ENCODE measurements at places on chromosomes 3 and 15. TPM values are rescaled to one million over a fixed set of nuclear protein-coding genes. Genes with fewer than 3 reads are reported as not detected.
A peak's percentile ranks its signal among the peaks of the same experiment; 100 is the strongest.

DNA sequence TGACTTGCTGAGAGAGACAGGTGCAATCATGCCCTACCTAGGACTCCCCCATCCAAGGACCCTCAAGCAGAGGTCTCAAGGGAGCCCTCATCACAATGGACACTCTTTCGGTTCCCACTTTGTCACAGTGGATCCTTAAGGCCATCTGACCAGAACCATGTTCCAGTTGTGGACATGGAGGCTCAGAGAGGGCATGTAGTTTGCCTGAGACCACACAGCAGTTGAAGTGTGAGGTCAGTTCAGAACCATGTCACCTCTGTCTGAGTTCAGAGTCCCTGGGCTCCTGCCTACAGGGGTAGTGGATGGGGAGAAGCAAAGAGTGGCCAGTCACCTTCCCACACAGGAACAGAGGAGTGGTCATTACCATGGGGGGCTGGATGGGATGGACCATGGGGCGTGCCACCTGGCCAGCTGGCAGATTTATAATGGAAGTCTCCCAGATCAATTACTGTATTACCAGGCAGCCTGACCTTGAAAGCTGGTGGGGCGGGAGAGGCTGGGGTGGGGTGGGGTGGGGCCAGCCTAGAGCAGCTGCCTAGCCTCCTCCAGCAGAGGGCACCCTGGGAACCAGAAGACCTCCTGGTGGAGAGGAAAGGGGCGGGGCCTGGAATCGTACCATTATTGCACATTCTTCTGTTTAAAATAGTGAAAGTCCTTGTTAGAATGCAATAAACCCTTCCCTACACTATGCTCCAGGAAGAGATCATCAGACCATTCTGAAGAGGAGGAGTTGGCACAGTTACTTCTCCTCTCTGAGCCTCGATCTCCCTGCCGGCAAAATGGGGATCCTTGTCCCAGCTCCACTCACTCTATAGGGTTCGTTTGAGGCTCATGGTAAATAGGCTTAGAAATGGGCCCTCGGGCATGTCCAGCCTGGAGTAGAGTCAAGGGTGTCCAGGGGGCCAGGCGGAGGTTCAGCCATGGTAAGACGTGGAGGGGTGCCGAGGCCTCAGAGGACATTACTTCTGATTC lies 26.9 kb upstream of the LINGO1 start:
- no peaks in the 10 kb centered on the region for H3K4me1 ChIP-seq
- no peak for DNase-seq
- H3K27ac ChIP-seq: no peak overlapping the region
- no peaks in the 10 kb centered on the region for H3K36me3 ChIP-seq
- no peak overlapping the region for H3K4me3 ChIP-seq

DNA sequence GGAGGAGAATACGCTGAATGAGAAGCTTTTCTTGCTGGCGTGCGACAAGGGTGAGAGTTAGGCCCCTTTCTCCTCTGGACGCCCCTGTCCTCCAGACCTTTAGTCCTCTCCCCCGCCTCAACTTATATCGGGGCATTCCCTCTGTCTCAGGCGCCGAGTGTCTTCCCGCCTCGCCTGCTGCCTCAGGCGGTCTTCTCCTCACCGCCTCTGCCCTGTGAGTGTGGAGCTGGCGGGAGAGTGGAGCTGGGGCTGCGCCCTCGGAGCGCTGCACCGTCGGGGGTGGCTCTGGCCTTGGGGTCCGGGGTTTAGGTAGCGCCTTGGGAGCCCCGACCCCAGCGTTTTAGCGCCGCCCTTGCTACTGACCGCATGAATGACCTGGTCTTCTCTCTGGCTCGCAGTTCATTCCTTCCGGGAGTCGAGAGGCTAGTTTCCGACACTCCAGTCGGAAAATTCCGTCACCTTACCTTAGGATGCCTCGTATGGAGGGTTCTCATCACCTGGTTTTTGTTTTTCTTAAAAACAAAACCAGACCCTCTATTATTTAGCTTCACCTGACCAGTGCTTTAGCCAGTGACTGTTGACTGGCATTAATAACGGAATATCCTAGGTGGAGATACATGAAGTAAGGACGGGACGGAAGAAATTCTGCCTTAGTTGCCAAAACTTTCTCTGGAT lies 985 bp downstream of the TRPC1 start:
- DNase-seq: no peak
- H3K36me3 ChIP-seq: no peaks in the 10 kb centered on the region
- H3K4me1 ChIP-seq: peaks cover 8% of the 10 kb centered on the region
- no peak overlapping the region for H3K27ac ChIP-seq

DNA sequence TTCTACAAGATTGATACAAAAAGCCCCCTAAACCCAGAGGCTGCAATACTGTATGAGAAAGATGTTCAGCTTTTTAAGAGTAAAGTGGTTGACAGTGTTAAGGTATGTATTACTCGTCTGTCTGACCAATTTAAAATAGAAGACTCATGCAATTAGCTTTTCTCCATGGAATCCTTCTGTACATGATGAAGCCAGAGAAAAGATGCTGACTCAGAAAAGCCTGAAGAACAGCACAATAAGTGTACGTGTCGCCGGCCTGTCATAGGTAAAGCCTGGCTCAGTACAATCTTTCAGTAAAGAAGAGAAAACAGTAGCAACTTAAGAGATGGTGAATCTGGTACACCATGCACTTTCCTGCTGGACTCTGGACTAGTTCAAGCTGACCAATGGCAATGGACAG lies 16.4 kb downstream of the NEK4 start:
- H3K36me3 ChIP-seq: peaks cover 90% of the 10 kb centered on the region
- peaks cover 12% of the 10 kb centered on the region for H3K4me1 ChIP-seq
- H3K4me3 ChIP-seq: no peak overlapping the region
- H3K27ac ChIP-seq: no peak overlapping the region
- no peaks in the 10 kb centered on the region for H3K27me3 ChIP-seq

DNA sequence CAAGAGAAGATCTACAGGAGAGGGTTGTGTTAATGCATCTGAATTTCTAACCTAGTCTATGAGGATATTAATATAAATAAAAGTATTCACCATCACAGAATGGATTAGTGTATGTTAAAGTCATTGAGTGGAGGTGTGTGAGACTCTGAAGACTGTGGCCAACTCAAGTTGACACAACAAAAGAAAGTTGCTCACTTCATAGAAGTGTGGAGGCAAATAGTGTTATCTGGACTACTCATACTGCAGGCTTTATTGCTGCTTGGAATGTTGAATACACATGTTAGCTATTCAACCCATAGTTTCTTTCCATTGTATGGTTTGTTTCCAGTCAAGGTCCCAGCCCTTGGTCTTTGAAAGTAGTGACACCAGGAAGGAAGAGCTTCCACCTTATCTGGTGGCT lies 38.0 kb upstream of the TPRG1 start:
- H3K27me3 ChIP-seq: no peaks in the 10 kb centered on the region
- no peak overlapping the region for H3K4me3 ChIP-seq
- no peak for DNase-seq
- no peaks in the 10 kb centered on the region for H3K36me3 ChIP-seq
- no peak overlapping the region for H3K27ac ChIP-seq

GRCh38 chr3:172201870-172202236 lies 162.5 kb downstream of the FNDC3B start:
- H3K36me3 ChIP-seq: no peaks in the 10 kb centered on the region
- no peaks in the 10 kb centered on the region for H3K27me3 ChIP-seq
- peak overlapping the region; percentile 73 for H3K27ac ChIP-seq

DNA sequence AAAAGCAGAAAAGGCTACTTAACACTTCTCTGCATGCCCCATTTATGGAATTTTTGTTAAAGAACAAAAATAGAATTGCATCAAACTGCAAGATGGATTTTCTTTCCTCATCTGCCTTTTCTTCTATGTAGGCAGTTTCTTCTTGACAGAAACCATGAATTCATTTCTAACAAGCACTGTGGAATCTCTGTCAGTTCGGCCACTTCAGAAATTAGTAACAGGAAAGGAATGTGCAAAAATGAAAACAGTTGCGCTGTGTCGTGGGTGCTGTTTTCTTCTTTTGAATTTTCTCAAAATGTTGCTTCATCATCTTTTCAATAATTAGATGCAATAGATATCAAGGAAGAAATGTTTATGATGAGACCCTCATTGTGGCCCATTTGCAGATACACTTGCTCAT lies 151.6 kb downstream of the FOXB1 start:
- H3K4me3 ChIP-seq: no peak overlapping the region
- H3K27me3 ChIP-seq: no peaks in the 10 kb centered on the region
- DNase-seq: no peak
- H3K27ac ChIP-seq: no peak overlapping the region
- no peaks in the 10 kb centered on the region for H3K36me3 ChIP-seq
- no peaks in the 10 kb centered on the region for H3K4me1 ChIP-seq

- no peaks in the 10 kb centered on the region for H3K27me3 ChIP-seq
- no peaks in the 10 kb centered on the region for H3K4me1 ChIP-seq
- no peak for DNase-seq
Observed at GRCh38 chr15:71085809-71086208, 29.5 kb upstream of the THSD4 start.

DNA sequence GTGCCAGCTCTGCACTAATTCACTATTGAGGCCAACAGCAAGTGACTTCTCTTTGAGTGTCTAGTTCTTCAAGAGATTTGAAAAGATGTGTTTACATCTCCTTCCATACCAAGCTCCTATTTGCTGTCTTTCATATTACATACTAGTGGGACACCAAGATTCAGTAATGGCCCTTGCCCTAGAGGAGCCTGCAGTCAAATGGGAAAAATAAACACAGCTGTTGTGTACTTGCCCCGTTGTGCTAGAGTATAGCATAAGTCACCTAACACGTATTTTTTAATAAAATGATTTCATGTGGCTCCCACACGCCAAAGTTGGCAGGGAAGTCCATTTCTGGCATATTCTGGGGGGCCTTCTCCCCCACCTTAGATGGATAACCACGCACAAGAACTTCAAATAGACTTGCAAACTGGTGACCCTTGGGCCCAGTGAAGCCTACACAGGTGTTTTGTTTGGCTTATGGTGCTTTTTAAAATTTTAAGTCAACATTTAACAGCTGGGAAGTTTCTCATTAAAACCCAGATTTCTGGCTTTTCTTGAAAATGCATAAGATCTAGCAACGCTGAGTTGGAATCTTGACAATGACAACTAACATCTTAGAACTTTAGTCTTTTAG lies 95.3 kb upstream of the LPP start:
- H3K4me3 ChIP-seq: no peak overlapping the region
- H3K36me3 ChIP-seq: no peaks in the 10 kb centered on the region
- no peak for DNase-seq
- no peak overlapping the region for H3K27ac ChIP-seq
- no peaks in the 10 kb centered on the region for H3K27me3 ChIP-seq
- H3K4me1 ChIP-seq: no peaks in the 10 kb centered on the region

GRCh38 chr3:134334901-134335280 lies 39.4 kb downstream of the AMOTL2 start:
- no peaks in the 10 kb centered on the region for H3K4me1 ChIP-seq
- no peak overlapping the region for H3K4me3 ChIP-seq
- no peaks in the 10 kb centered on the region for H3K27me3 ChIP-seq
- no peak overlapping the region for H3K27ac ChIP-seq

DNA sequence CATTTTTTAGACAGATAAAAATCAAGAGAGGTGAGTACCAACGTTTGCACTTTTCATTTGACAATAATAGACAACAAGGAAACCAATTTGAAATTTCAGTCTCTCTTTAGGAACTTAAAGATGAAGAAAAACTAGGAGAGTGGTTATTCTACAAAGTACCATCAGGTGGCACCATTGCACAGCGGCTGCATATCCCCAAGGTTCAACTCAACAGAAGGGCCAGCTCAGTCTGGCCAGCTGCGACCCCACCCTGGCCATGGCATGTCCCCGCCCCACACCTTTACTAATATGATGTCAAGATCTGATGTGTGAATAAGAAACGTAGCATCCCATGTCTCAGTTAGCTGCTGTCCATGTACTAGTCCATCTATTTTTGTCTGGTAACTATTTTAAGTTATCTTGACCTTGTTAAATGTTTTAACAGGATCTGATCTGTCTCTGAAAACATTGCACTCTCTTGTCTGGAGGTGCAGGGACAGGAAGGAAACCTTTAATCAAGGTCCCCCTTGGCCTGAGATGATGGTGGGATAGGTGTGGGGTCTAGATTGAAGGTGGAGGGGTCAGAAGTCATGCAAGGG lies 35.5 kb upstream of the CGNL1 start:
- H3K27me3 ChIP-seq: no peaks in the 10 kb centered on the region
- H3K27ac ChIP-seq: no peak overlapping the region
- no peak overlapping the region for H3K4me3 ChIP-seq
- H3K4me1 ChIP-seq: no peaks in the 10 kb centered on the region

DNA sequence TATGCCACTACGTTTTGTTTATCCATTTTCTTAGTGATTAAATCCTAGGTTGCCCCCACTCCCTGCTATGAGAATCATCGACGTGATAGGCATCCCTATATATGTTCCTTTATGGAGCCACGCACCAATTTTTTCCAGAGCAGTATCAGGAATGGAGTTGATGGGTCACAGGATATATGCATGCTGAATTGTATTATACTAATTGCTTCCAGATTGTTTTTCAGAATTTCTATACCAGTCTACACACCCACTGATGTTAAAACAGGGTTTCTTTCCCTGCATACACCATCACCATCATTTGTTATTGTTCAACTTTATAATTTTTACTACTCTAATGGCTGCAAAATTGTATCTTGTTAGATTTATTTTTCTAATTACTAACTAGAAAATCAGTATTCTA lies 100.1 kb upstream of the MRPS22 start:
- H3K27ac ChIP-seq: no peak overlapping the region
- peaks cover 7% of the 10 kb centered on the region for H3K27me3 ChIP-seq
- H3K4me3 ChIP-seq: no peak overlapping the region
- H3K36me3 ChIP-seq: no peaks in the 10 kb centered on the region

GRCh38 chr3:188680189-188680588 lies 491.6 kb upstream of the TPRG1 start:
- H3K27me3 ChIP-seq: no peaks in the 10 kb centered on the region

DNA sequence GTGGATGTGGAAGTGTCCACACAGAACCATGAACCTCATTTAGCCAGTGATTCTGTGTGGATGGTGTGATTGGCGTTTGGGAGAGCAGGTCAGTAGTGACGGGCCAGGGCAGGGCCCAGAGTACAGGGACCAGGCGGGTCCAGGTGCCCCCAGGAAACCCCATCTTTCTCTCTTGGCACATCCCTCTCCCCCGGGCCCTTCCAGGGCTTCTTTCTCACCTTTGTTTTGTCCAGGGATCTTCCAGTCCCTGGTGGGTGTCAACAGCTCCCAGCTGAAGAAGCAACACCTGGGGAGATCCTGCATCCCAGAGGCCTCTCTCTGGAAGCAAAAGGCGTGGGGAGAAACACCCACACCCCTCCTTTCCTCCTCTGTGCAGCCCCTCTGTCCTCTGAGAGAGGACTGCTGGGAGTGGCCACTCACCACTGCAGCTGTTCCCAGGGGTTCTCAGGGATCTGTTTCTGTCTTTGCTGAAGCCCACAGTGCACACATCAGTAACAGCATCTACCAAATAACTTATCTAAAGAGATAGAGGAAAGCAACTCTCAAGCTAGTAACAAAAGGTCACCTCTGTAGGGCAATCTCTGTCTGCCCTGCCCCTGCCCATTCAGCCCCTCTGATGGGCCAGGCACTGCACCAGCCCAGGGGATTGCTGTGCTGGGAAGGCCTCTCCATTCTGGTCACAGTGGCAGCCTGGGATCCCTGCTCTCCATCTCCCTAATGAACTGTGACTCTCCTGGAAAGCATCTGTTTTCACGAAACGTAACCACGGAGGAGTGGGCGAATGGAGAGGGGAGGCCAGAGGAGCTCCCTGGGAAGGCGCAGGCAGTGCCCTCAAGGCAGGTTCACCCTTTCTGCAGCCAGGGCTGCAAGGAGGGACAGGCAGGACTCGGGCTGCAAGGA lies 98.3 kb upstream of the ALDH1A3 start:
- DNase-seq: no peak
- H3K36me3 ChIP-seq: no peaks in the 10 kb centered on the region
- H3K4me1 ChIP-seq: no peaks in the 10 kb centered on the region

The SYNPR gene
- polyA plus RNA-seq: not detected

The CLRN1 gene
- not detected for polyA plus RNA-seq

The OR4F15 gene
- polyA plus RNA-seq: not detected

The GABRR3 gene
- polyA plus RNA-seq: not detected

The ARPC4 gene
- polyA plus RNA-seq: 180 TPM

The SUSD5 gene
- polyA plus RNA-seq: not detected

The IMPG2 gene
- 0.04 TPM for polyA plus RNA-seq

The ACTL6A gene
- polyA plus RNA-seq: 28.2 TPM
